Globus pallidus (tissue), 1 donor: ENCODE measurements at places on chromosomes 6 and 20.

- DNase-seq, result no peak
These were observed 138.0 kb downstream of the UTRN start for GRCh38 chr6:144423167-144423566.

- DNase-seq, result no peak
These were observed 164.4 kb downstream of the TMEM242 start for GRCh38 chr6:157158897-157159296.

DNA sequence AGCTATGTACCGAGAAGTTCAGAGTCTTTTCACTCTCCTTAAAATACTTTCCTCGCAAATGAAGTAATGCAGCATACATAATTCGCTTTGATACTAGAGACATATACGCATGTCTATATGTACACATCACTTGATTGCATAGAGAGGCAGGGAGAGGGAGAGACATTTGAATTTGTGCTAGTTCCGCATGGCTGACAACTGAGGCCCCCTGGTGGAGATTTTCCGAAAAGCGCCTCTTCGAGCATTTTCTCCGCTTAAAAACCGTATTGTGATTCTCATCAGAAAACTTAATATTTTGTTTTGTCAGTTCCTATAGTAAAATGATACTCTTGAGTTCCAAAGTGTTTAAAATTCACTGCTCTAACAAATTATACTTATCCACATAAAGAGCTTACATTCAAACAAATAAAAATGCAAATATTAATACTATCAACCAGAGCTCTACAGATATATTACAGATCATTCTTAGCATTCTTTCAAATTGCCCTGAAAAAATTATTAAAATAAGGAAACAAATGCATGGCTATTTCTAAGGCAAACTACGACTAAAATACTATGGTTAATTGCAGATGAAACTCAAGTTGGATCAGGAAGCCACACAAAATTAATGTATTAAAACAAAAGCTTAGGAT lies 637 bp downstream of the MYLK4 start:
- peak; percentile 73 for DNase-seq

- DNase-seq, result no peak
These were observed 12.3 kb downstream of the PPIL1 start for GRCh38 chr6:36862164-36862847.

DNA sequence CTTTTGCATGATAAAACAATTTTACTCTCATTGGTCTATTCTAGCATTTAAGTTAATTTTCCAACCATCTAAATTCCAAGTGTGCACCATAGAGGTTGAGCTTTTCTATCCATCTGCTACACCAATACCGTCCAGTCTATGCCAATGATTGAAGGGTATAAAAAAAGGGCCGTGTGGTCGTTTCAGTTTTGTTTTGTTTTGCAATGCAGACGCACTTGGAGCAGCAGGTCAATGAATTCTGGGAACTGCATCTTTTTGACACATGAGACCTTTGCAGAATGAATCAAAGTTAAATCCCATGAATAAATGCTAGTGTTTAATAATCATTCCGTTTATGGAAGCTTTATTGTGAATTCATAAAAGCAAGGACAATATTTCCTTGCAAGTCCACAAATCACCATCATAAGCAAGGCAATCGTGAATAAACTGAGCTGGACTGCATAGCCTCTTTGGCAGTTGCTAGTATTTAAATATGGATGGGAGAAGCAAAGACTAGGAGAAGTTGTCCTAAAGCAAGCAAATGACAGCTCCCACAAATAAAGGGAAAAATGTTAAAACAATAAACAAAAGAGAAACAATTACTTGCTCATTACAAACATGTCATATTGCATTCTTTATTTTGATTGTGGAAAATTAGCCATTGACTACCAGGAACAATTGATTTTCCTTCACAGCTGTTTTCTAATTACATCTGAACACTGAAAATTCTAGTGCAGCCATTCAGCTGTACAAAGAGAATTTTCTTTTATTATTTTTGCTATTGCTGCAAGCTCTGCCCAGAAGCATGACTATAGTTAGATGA lies 649.7 kb upstream of the GJE1 start:
- DNase-seq, result peak; percentile 8

- DNase-seq, result no peak
These were observed 605 bp downstream of the CDC5L start for GRCh38 chr6:44388135-44388487.

GRCh38 chr6:168270274-168271172 lies 49.1 kb downstream of the DACT2 start:
- no peak for DNase-seq

- DNase-seq, result no peak
These were observed 122.6 kb downstream of the OPRM1 start for GRCh38 chr6:154161689-154162088.
